ENCODE measurements at places on chromosomes 13 and 19.
A peak's percentile ranks its signal among the peaks of the same experiment; 100 is the strongest.

GRCh38 chr13:31011901-31012654, 79.6 kb downstream of the TEX26 start:
- no peak for DNase-seq

DNA sequence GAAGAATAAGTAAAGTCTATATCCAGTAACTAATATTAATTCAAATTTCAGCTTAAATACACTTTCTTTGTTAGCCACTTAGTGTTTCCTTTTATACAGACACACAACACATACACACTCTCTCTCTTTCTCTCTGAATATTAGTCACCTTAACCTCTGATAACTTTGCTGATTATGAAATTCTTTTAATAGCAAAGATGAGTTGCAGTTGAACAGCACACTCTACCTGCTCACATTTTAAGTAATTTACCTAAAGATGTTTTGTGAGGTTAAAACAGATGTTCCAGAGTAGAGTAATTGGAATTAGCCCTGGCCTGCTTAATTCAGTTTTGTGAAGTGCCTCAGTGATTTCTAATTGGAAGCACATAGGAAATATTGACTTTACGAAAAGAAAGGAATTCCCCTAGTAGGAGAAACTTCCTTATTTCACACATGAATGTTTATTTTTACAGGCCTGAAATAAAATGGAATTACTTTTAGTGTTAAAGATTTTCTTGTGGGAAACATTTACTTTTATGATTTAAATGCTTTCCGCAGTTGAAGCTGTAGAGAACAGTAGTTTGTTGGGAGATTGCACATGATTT, 184.3 kb downstream of the MYO16 start:
- DNase-seq = no peak

DNA sequence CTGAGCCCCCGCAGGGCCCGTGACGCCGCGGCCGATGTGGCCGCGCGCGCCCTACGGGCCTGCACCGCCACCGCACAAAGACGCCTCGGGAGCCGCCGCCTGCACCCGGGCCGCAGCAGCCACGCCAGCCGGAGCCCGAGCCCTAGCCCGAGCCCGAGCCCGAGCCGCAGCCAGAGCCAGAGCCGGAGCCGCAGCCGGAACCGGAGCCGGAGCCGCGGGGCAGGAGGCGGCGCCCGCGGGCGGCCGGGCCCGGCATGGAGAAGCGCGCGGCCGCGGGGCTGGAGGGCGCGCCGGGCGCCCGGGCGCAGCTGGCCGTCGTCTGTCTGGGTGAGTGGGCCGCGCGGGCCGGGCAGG, 379 bp downstream of the LRP3 start:
- no peak for DNase-seq

DNA sequence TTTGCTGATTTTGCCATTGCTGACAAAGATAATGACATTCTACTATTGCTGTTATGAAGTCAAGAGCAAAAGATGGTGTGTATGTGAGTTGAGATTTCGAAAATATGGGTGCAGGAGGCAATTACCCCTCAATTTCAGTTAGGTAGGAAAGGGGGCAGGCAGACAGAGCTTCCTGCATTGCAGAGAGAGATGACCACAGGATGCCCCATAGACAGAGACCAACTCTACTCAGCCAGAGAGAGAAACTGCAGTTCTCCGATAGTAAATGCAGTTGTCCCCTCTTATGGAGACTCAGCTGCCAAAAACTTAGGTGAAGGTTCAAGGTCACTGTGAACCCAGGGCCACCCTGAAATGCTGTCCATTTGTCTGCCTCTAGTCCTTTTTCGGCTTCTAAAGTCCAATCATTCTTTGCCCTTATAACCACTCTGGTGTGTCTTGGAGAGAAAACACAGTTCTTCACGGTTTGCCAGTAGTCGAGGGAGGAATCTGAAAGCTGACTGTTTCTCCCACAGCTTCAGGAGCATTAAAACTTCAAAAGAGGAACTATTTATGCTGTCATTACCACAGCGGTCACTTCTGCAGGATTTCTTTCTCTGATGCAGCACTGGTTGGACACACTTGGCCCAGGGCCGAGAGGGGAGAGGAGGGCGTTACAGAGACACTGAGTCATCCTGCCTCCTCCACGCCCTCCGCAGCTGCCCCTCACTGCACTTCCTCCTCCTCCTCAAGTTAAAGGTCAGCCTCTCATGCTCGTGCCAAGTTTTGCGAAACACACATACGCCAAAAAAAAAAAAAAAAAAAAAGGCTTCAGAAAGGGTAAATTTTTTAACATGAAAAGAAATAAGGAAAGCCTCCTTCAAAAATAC, 264.3 kb downstream of the FOXO1 start:
- peak; percentile 51 for DNase-seq

- no peak for DNase-seq
Measured at GRCh38 chr19:7979011-7979410, 26.4 kb downstream of the ELAVL1 start.

DNA sequence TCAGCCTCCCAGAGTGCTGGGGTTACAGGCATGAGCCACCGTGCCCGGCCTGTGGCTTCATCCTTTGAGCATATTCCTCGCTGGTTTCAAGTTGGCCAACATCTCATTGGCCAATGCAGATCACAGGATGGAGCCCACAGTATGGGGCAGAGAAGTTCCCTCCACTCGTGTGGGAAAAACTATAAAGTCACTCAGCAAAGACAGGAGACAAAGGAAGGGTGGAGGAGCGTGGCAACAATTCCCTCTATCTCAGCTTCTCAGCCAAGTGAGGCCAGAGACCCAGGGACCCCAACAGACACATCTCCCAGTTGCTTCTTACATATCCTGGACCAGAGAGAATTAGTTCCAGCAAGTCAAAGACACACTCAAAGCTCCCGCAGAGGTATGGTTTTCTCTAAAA, 184.6 kb upstream of the SOX1 start:
- no peak for DNase-seq

DNA sequence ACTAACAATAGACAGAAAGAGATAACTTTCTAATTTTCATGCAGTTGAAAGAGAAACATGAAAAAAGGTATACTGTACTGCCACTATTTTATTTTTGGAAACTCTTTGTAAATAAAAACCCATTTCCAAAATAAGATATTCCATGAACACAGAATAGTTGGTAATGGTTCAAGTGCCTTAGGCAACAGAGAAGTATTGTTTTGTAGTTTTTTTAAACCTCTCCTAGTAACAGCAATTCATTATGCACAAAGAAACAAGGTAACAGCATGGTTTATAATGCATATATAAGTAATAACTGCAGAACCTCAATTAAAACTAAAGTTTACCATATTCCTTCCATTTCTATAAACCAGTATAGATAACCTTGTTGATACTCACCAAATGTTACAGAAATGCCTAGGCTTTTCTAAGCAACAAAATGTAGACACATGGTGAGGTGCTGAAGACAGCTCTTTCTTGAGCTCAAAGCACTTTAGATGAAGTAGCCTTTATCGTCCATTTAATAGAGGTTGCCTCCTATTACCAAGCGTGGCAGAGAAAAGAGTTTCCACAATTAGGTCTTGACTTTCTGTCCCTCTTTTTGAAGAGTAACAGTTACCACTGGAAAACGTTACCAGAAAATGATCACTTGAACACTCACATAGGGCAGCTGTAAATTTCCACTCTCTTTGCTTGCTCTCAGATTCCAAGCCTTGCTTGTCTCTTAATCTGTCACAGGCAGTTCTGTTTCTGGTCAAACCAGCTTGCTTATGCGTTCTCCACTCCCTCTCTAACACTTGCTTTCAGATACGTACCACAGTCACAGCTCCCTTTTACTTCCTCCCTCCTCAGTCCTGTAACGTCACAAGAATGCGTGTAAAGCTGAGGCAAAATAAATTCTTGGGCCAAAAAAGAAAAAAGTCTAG, 42.9 kb downstream of the CAB39L start:
- DNase-seq = no peak

- DNase-seq = no peak
Measured at GRCh38 chr13:100751826-100752225, 77.2 kb upstream of the TMTC4 start.

GRCh38 chr13:107121793-107122192, 553.9 kb upstream of the ARGLU1 start:
- DNase-seq = no peak

GRCh38 chr13:51614350-51614786, 30.1 kb downstream of the WDFY2 start:
- no peak for DNase-seq

- no peak for DNase-seq
Measured at GRCh38 chr13:109093998-109094397, 464.6 kb downstream of the MYO16 start.

DNA sequence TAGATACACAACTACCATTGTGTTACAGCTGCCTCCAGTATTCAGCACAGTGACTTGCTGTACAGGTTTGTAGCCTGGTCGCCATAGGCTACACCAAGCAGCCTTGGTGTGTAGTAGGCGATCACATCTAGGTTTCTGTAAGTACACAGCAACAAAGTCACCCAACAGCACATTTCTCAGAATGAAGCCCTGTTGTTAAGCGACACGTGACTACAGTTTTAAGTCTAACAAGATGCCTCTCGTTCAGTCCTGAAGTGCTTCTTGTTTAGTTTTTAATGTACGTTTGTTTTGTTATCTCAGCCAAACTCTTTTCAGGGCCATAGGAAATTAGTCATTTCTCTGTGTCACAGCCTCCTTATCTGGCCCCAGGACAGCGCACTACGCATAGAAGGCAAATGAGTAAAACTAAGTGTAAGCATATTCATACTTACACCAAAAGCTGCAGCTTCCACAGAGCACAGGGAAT, 50.0 kb upstream of the GPR183 start:
- no peak for DNase-seq

DNA sequence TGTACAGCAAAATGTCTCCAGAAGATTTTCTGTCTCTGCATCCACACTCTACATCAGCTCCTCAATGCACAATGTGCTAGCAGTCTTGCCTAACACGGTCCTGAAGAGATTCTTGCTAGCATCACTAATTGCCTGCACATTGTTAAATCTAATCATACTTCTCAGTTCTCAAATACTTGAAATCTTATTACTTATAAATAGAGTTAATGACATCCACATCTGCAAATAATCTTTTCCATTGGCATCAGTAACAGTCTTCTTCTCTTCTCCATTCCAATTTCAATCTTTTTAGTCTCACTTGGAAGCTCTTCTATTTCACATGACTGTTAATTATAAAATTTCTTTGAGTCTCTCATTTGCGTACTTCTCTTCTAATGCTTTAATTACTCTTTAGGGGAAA, 630.5 kb upstream of the SLITRK6 start:
- DNase-seq = no peak

- no peak for DNase-seq
Measured at GRCh38 chr19:17332677-17333581, 1.7 kb downstream of the ANO8 start.

DNA sequence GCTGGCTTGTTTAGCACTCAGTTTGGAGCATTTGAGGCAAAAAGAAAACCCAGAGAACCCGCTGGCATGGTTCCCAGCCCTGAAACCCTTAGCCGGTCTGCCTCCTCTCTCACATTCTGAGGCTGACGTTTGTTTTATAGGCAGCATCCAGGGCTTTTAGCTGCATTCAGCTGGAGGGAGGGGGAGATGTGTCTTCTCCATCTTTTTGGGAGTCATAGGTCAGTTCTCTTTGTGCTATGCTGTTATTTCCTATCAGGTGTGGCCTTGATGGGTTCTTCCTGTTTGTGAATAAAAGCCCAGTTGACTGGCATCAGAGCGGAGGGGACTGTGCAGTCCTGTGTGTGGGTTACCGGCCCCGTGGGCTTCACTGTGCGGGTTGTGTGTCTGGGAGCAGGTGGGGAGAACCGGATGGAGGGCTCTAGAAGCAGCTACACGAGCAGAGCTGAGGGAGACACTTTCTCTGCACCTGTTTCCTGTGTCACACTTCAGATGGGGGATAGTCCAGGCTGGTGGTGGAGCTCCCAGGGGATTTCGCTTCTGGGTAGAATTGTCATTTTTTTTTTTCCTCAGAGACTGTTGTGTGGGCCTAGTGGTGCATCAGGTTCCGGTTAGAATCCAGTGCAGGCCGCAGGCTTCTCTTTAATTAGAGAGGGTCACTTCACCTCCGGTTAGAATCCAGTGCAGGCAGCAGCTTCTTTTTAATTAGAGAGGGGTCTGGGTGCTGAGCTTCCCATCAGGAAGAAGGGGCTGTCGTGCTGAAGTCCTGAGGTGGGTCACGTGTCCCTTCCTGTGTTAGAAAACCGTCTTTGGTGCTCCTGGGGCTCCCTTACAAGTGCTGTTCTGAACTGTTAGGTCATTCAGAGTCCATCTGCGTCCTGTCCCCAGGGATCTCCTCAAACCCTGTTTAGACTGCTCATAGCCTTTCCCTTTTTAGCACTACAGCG, 69.6 kb downstream of the ARHGEF7 start:
- DNase-seq = peak; percentile 60

DNA sequence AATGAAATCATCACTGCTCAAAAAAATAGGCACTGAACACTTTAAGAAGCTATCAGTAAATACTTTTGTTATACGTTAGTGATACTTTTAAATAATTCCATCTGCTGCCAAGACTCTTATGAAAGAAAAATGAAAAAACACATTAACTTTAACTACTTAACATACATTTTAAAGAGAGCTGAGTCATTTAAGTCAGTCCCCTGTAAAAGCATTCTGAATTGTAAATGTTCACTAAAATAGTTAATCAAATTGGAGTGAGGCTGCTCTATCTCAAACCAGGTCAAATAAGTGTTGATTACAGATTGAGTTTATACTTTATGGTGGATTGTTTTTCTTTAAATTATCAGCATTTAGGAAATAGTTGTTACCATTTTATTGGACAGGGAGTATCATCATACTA, 274.2 kb downstream of the MYO16 start:
- DNase-seq = no peak

DNA sequence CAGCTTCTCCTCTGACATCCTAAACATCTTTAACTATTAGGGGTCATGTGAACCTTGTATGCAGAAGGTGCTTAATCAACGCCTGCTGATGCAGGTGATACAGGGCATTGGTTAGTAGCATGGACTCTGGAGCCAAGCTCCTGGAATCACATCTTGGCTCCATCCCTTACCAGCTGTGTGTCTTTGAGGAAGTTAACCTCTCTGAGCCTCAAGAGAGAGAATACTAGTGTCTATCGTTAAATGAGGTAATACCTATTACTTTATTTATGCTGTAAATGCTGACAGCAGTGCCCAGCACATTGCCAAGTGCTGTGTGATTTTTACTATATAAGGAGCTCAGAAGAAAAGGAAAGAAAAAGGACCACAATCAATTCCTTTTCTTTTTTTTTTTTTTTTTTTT, 11.2 kb upstream of the SELENOW start:
- DNase-seq = no peak

GRCh38 chr19:34220472-34221063, 33.8 kb upstream of the GARRE1 start:
- peak; percentile 20 for DNase-seq

DNA sequence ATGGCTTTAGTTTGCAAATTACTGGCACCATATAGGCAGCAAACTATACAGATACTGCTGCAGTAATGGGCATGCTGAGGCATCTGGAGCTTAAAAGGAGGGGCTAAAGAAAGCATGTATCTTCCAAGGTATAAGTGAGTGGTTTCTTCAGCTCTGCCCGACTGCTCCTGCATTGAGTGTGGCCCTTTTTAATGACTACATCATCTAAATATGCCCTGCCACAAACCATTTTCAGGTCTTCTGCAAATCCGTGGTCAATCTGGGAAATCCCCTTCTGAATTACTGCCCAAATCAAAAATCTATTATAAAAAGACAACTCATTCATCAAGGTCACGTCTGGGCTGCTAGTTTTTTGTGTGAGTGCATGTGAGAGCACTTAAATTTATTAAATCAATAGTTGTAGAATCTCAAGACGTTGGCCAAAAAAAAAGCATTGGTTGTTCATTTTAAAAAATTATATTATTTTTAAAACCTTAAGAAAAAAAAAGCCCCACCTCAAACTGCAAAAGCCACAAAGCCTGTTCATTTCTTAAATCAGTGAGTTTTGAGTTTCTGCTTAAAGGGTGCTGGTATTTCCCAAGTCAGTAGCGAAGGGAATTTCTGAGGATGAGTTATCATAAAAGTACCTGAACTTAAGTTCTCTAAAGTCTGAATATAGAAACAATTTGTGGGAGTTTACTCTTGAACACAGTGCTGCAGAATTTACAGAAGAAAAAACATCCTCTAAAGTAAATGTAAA, 16.3 kb downstream of the LCP1 start:
- DNase-seq = no peak

All from activated B cell treated with CpG ODN at 0.5 μM for 24 hours (primary cell).